Trophoblast cell (in vitro differentiated cells and primary cell): ENCODE measurements at places on chromosomes 2 and 18.

GRCh38 chr18:49459404-49460171 is 857 bp downstream of the DYM start:
- H3K27ac ChIP-seq, result no peak overlapping the region
- H3K4me3 ChIP-seq, result peak overlapping the region; percentile 97
- DNase-seq, result peak; percentile 34
- H3K4me1 ChIP-seq, result peaks cover 5% of the 10 kb centered on the region
- no peaks in the 10 kb centered on the region for H3K36me3 ChIP-seq

DNA sequence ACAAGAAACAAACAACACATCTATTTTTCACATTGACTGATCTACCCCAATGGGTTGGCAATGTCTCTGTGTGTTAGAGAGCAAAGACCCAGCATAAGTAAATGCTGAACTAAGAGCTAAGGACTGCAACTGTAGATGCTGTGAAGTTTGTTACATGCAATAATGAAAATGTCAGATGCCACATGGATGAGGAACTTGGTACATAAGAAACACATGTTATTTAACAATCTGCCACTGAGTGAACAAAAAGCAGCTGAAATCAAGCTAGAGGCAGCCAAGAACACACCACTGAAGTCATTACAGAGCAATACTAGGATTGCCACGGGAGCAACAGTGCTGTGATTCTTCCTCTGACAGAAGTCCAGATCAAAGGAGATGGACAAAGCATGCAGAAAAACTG is 389.4 kb downstream of the CDH2 start:
- H3K4me3 ChIP-seq, result no peak overlapping the region
- no peak overlapping the region for H3K27ac ChIP-seq
- no peak for DNase-seq
- no peaks in the 10 kb centered on the region for H3K36me3 ChIP-seq
- H3K4me1 ChIP-seq, result no peaks in the 10 kb centered on the region

- no peak for DNase-seq
- H3K27ac ChIP-seq, result no peak overlapping the region
- no peaks in the 10 kb centered on the region for H3K36me3 ChIP-seq
- no peaks in the 10 kb centered on the region for H3K27me3 ChIP-seq
- H3K4me1 ChIP-seq, result peaks cover 7% of the 10 kb centered on the region
These were observed 419.3 kb upstream of the TNP1 start for GRCh38 chr2:217279140-217279539.

DNA sequence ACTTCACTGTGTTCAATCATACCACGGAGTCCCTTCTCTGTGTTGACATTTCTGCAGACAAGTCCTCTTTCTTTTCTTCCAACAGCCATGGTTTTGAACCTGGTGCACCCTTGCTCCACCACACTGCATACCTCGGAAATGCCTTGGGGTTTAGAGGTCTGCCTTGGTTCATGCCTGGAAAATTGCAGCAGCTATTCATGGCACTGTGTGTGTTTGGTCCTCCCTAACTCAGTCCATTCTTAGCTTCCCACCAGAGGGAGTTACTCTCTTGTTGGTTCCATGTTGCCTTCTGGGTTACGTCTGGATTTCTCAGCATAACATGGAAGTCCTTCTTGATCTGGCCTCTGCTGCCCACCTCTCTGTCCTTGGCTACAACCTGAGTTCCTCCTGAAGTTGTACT is 206.0 kb downstream of the FHOD3 start:
- no peaks in the 10 kb centered on the region for H3K4me1 ChIP-seq
- H3K36me3 ChIP-seq, result no peaks in the 10 kb centered on the region
- DNase-seq, result peak; percentile 37
- no peaks in the 10 kb centered on the region for H3K27me3 ChIP-seq
- no peak overlapping the region for H3K4me3 ChIP-seq

DNA sequence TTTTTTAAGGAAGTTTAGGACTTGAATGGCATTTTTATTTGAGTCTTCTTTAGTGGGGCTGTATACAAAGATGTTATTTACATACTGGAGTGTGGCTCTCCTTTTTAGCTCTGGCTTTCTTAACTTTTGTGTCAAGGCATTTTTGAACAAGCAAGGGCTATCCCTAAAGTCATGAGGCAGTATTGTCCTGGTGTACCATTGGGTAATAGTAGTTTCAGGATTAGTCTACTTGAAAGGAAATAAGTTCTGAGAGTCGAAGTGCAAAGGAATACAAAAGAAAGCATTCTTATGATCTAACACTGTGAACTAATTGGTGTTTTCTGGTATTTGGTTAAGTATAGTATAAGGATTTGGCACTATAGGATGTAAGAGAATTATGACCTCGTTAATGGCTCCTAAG is 1.9 kb upstream of the CYP27A1 start:
- DNase-seq, result no peak
- no peak overlapping the region for H3K27ac ChIP-seq
- peaks cover 6% of the 10 kb centered on the region for H3K4me1 ChIP-seq
- no peak overlapping the region for H3K4me3 ChIP-seq
- peaks cover 12% of the 10 kb centered on the region for H3K27me3 ChIP-seq

GRCh38 chr2:72754628-72755320 is 71.1 kb downstream of the EXOC6B start:
- H3K27ac ChIP-seq, result no peak overlapping the region
- peaks cover 3% of the 10 kb centered on the region for H3K4me1 ChIP-seq
- no peaks in the 10 kb centered on the region for H3K36me3 ChIP-seq
- no peak for DNase-seq
- no peak overlapping the region for H3K4me3 ChIP-seq

DNA sequence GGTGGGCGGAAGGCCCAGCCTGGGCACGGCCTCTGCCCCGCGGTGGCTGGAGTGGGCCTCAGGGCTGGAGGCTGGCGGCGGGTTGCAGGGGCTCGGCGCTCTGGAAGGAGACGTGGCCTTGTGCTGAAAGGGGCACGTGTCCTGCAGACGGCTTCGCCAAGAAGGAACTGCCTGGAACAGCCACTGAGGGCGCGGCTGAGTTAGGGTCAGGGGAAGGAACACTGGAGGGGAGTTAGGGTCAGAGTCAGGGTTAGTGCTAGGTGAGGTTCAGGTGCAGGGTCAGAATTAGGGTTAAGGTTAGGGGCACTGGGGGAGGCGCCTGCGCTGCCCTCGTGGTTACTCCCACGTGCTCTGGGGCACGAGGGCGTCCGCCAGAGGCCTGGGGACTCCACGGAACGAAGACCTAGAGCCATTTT is 933 bp upstream of the ADNP2 start:
- H3K27ac ChIP-seq, result no peak overlapping the region
- no peaks in the 10 kb centered on the region for H3K27me3 ChIP-seq
- no peak overlapping the region for H3K4me3 ChIP-seq
- H3K4me1 ChIP-seq, result peaks cover 17% of the 10 kb centered on the region
- H3K36me3 ChIP-seq, result no peaks in the 10 kb centered on the region

DNA sequence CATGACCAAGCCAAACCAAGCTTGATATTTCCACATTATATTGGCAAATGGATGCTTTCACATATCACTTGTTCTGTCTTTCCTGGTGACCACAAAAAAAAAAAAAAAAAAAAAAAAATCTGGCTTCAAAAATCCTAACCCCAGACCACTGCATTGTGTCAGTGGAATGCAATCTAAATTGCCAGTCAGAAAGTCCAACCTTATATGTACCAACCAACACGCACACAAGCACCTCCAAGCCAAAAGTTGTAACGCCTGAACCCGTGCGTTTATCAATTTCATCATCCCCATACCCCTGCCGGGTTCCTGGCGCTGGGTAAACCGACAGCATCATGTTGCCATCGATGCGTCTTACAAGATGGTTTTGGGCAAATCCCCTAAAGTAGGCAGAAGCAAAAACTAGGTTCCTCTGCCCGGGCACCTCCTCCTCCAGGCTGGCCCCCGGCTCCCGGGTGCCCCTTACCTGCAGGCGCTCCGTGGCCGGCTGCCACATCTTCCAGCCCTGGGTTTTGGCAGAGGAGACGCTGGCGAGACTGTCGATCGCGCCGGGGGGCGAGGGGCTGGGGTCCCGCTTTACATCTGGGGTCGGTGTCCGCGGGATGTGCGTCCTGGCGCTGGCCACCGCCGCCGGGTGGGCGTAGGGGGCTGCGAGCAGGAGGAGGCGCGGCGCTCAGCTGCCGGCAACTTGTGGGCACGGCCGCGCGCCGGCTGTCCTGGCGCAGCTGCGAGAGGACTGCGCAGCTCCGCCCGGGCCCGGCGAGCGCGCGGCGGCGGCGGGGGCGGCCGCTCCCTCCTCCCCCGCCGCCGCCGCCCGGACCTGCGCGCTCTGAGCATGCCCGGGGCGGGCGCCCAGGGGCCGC is at the start of gene PID1:
TSS of gene PID1 (minus strand) at position 737 of the 860 bp plus-strand sequence. CDS start at position 493, 244 bp downstream.
- peak; percentile 70 for DNase-seq
- H3K27ac ChIP-seq, result peak within 1 kb of the TSS; percentile 61
- H3K4me3 ChIP-seq, result peak within 1 kb of the TSS; percentile 85

DNA sequence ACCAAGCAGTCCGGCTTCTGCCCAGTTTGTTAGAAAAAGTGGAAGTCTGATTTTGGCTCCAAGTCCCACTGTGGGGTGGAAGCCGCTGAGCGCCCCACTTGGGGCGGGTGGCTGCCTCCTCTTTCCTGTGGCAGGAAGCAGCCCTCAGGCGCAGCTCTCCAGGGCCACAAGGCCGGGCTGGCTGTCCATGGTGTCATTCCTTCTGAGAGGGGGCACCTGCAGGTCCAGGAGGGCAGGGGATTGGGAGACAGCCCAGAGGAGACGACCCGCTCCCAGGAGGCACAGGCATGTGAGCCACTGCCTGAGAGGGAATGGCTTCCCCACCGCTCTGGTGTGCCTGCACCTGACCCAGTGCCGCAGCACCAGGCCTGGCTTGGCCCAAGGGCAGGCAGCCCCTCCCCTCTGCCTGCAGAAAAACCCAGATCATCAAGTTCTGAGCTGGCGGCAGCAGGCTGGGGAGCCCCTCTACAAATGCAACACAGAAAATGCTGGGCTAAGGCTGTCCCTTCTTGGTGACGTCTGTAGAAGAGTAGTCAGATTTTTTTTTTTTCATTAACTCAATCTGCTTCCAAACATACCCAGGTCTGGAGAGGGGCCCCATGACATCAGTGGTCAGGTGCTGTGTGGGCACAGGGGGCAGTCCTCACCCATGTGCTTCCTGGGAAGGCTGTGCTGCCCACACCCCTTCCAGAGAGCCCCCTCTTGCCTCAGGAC is 38.4 kb downstream of the HS6ST1 start:
- no peak for DNase-seq
- H3K27ac ChIP-seq, result no peak overlapping the region
- H3K4me3 ChIP-seq, result no peak overlapping the region

- no peaks in the 10 kb centered on the region for H3K27me3 ChIP-seq
- no peak overlapping the region for H3K4me3 ChIP-seq
- H3K36me3 ChIP-seq, result no peaks in the 10 kb centered on the region
These were observed 123.2 kb downstream of the TMEM17 start for GRCh38 chr2:62382757-62383156.

DNA sequence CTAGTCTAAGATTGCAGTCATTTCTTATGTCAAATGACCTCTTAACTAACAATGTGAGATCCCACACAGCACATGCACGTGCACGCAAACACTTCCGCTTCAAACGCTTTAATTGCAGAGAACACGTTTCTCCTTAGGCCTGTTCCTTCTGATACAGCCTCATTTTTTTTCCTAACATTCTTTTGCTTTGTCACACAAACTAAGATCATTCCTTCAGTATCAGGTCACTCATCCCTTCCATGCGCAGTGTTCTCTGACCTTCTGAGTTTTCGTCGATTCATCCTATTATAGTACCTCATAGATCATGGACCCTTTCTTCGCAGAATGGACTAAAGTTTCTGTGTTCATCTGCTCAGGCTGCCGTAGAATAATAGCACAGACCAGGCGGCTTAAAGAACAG is 327.1 kb upstream of the CDH19 start:
- no peaks in the 10 kb centered on the region for H3K27me3 ChIP-seq
- DNase-seq, result no peak
- H3K27ac ChIP-seq, result no peak overlapping the region
- no peaks in the 10 kb centered on the region for H3K36me3 ChIP-seq
- H3K4me1 ChIP-seq, result no peaks in the 10 kb centered on the region

DNA sequence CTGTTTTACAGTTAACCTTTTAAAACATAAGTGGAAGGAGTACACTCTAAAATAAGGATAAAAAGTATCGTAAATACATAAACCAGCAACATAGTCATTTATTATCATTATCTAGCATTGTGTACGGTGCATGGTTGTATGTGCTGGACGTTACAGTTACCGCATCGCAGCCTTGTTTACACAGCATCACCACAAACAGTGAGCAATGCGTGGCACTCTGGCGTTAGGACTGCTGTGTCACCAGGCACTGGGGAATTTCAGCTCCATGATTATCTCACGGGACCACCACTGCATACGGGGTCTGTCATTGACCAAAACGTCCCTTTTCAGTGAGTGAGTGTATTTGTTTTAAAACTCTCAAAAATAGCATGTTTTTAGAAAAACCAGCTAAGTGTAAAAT is 103.0 kb upstream of the SNTG2 start:
- DNase-seq, result no peak
- no peak overlapping the region for H3K27ac ChIP-seq
- H3K4me1 ChIP-seq, result no peaks in the 10 kb centered on the region
- H3K27me3 ChIP-seq, result no peaks in the 10 kb centered on the region
- H3K36me3 ChIP-seq, result no peaks in the 10 kb centered on the region

GRCh38 chr2:66021296-66021695 is 413.6 kb upstream of the MEIS1 start:
- H3K36me3 ChIP-seq, result no peaks in the 10 kb centered on the region
- peak; percentile 10 for DNase-seq
- H3K27me3 ChIP-seq, result no peaks in the 10 kb centered on the region
- H3K4me1 ChIP-seq, result peaks cover 10% of the 10 kb centered on the region
- H3K27ac ChIP-seq, result no peak overlapping the region
- no peak overlapping the region for H3K4me3 ChIP-seq

GRCh38 chr2:205527801-205528200 is 154.5 kb upstream of the NRP2 start:
- no peak overlapping the region for H3K4me3 ChIP-seq
- H3K27ac ChIP-seq, result no peak overlapping the region
- no peak for DNase-seq
- no peaks in the 10 kb centered on the region for H3K27me3 ChIP-seq

DNA sequence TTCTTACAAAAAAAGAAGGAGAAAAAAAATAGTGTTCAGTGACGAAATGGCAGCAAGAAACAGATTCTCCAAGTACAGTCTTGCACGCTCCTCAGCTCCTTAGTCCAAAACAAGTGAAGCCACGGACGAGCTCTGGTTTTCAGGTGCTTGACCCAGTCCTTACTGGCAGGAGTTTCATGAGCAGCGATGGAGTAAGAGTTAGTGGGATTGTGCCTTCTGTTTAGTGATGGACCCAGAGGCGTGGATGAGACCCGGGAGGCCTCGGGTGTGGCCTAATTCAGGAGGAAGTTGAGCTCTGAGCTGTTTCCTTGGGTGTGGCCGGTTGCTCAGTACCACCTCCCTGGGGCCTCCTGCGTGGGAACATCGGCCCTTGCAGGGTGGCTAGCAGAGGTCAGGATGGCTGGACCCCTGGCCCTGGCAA is 52.0 kb downstream of the KIF5C start:
- H3K27me3 ChIP-seq, result no peaks in the 10 kb centered on the region
- no peak overlapping the region for H3K4me3 ChIP-seq
- DNase-seq, result no peak
- H3K36me3 ChIP-seq, result no peaks in the 10 kb centered on the region
- H3K4me1 ChIP-seq, result no peaks in the 10 kb centered on the region

GRCh38 chr2:196277002-196277401 is 105.6 kb upstream of the STK17B start:
- H3K4me1 ChIP-seq, result no peaks in the 10 kb centered on the region

- H3K27ac ChIP-seq, result no peak overlapping the region
- no peaks in the 10 kb centered on the region for H3K4me1 ChIP-seq
- no peak for DNase-seq
- no peaks in the 10 kb centered on the region for H3K27me3 ChIP-seq
- no peak overlapping the region for H3K4me3 ChIP-seq
These were observed 120.1 kb downstream of the NCKAP5 start for GRCh38 chr2:133448195-133448594.
